ENCODE measurements at places on chromosomes 3 and 15.

DNA sequence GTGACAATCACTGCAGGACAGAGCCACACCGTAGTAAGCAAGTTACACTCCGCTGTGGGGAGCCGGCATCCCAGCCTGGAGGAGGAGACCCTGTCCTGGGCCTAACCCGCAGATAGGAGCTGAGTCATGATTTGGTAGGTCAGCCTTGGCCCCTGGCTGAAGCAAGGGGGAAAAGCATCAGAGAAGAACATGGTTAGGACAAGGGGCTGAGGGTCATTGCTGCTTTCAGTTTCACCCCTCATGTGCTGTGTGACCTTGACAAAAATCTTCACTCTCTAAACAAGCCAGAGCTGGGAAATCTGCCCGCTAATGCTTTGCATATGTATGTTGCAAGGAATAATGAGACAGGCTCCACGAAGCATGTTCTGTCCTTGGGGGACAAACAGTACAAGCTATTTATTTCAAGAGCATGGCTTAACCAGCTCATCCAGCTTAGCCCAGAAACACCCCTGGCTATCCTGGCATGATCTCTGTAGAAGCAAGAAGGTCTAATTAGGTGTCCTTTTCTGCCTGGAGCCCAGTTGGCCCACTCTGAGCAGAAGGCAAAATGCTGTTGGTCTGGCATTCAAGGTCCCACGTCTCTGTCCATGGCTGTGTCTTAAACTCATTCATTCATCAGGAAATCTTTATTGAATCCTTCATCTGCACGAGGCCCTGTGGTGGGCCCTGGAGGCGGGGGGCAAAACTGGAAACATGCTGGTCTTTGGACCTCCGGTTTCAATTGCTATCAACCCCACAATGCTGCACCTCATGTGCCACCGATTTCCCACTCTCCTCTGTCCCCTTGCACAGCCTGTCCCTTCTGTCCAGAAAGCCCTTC, 221.3 kb upstream of the LYSMD4 start:
- no peak for DNase-seq

- no peak for DNase-seq
Measured at GRCh38 chr3:196341137-196341536, 2.9 kb upstream of the TM4SF19 start.

DNA sequence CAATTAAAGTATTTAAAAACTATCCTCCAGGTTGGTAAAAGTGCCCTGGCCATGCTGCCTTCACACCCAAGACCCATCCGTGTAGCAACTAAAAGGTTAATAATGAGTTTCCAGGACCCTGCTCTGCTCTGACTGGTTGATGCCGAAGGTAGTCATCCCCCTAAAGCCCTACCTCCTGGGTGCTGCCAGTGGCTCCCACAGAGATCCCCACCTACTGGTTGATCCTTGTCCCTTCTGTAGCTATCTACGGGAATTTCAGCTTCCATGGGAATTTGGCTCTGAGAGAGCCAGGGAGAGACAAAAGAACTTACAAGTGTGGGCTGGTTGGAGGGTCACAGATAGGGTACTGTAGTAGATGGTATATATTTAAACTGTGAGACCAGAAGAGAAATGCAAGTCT, 110.6 kb upstream of the NANOGP8 start:
- DNase-seq: no peak

GRCh38 chr3:18630295-18630694, 205.2 kb upstream of the SATB1 start:
- DNase-seq: no peak

DNA sequence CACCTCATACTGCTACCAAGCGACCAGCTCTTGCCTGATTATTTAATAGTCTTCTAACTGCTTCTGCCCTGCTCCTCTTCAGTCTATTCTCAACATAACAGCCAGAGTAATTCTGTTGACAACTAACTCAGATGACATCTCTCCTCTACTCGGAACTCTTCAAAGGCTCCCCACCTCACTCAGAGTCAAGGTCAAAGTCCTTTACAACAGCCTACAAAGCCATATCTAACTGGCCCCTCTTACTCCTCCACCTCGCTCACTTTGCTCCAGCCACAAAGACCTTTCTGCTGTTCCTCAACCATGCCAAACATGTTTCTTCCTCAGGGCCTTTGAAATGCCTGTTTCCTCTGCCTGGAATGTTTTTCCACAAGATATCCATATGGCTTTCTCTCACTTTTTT, 43.6 kb downstream of the PIK3R4 start:
- no peak for DNase-seq

GRCh38 chr3:73461547-73461946, 163.2 kb downstream of the PDZRN3 start:
- no peak for DNase-seq

DNA sequence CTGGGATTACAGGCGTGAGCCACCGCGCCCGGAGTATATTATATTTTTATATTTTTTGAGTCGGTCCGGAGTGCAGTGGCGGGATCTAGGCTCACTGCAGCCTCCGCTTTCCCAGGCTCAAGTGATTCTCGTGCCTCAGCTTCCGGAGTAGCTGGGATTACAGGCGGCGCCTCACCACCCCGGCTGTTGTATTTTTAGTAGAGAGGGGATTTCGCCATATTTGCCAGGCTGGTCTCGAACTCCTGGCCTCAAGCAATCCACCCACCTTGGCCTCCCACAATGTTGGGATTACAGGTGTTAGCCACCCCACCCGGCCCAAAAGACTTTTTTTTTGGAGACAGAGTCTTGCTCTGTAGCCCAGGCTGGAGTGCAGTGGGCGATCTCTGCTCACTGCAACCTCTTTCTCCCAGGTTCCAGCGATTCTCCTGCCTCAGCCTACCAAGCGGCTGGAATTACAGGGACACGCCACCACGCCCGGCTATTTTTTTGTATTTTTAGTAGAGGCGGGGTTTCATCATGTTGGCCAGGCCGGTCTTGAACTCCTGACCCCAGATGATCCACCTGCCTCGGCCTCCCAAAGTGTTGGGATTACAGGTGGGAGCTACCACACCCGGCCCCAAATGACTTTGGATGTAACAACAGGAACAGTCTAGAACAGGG, 1.0 kb downstream of the ZNF589 start:
- DNase-seq: no peak

- DNase-seq: no peak
Measured at GRCh38 chr3:186974824-186975313, 44.5 kb downstream of the ST6GAL1 start.

DNA sequence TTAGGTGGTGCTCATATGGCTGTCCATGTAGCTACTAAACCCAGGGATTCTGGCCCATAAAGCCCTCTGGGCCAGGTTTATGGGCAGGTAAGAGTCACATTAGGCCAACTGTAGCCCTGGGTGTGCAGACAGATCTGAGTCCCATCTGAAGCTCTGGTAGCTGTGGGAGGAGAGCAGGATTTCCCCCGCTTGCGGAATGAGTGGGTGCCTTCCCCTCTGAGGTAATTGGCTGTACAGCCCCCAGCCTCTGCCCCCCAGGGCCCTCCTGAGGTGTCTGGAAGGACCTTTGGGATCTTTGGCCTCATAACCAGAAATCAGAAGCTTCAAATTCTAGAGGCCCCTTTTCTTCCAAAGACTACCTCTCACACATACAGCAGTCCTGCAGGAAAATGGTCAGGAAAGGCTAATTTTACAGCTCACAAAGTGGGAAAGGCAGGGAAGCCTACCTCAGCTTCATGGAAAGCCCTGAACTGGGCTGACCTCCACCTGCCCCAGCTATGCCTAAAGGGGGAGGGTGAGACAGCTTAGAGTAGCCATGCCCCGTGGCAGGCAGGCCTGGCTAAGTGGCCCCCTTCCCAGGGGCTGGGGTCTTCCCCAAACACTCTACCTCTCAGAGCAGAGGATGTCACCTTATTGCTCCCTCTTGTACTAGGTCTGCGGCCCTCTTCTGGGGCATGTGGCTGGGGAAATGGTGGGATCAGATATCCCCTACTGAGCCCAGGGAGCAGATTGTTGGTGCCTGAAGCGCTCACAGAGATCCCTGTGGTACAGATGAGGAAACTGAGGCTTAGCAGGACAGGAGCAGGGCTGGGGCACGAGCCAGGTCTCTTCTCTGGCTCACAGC, 16.8 kb downstream of the HEMK1 start:
- no peak for DNase-seq

- DNase-seq: no peak
Measured at GRCh38 chr3:20668411-20668810, 482.4 kb upstream of the SGO1 start.

GRCh38 chr15:78985859-78986475, 41.1 kb upstream of the CTSH start:
- no peak for DNase-seq

- no peak for DNase-seq
Measured at GRCh38 chr15:73683777-73684580, at the start of gene CD276. TSS of gene CD276 (plus strand) at chr15:73684383. CDS start at chr15:73699640, 15,257 bp downstream.

DNA sequence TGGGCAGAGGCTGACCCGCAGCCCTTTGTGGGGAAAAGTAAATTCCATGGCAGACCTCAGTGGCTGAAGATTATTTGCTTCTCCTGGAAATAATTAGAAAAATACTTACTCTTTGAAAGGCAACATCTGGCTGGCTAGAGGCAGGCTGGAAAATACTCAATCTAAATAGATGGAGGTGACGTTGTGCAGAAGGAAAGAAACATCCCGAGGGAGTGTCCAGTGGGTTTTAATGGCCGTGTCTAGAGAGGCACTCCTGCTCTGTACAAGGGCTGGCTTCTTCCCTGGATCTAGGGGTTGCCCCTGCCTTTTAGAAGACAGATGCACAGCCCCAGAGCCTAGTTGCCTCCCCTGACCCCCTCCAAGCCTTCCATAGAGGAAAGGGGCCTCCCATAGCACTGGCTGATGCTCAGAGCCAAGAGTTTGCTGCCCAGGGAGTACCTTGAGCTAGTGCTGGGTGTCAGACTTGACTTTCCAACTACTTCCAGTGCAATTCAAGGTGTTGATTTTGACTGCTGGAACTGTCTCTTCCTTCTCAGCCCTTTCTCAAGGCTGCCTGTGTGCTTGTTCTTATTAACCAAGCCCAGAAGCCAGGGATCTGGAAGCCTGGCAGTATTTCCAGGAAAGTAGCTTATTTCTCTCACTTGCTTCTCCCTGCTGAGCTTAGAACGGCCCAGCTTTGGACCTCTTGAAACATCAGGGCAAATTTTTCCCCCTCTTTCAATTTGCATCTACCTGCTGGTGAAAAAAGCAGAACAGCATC, 27.4 kb downstream of the CGNL1 start:
- DNase-seq: no peak

- DNase-seq: no peak
Measured at GRCh38 chr3:14353502-14353901, 48.9 kb upstream of the SLC6A6 start.

DNA sequence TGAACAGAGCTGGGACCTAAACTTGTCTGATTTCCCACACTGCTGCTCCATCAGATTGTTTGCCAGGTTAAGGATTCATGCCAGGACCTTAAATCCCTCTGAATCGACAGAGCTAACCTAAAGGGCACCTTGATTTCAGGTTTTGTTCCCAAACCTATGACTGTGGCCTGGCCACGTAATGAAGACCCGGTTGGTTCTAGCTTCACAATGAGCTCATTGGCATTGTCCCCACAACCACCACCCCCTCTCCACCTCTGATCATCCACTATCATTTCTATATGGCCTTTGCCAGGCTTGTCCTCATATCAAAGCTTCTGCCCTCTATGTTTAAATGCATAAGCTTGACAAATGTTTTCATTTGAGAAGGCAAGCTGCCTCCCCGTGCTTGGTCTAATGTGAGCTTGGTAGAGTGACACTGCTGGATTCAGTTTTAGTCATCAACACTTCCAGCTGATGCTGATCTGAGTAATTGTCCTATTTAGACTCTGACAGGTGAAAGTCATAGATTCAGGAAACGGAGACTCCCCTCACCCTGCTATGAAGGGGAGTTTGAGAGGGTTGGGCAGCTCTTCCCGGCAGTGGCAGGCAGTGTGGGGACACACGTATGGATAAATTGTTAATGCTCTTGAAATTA, 407.1 kb upstream of the CFAP20DC start:
- no peak for DNase-seq

GRCh38 chr15:98980899-98981228, 26.7 kb downstream of the PGPEP1L start:
- DNase-seq: no peak

GRCh38 chr15:66566963-66567531, 1.2 kb upstream of the LCTL start:
- DNase-seq: peak; percentile 71

DNA sequence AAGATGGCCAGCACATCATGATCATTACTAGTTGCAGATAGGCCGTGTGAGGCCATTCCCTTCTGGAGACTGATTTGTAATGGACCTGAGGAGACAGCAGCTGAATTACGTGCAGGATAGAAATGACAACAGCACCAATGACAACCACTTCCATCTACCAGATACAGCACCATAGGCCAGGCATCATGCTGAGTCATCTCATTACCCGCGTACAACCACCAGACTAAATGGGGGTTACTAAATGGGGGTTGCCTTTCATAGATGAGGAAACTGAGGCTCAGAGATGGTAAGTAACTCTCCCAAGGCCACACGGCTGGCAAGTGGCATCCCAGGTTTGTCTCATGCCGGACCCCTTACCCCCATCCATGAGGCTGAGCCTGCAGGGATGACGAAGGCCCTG, 32.8 kb upstream of the FAM107A start:
- no peak for DNase-seq

GRCh38 chr3:146611096-146611495, 6.0 kb upstream of the PLSCR5 start:
- DNase-seq: no peak

DNA sequence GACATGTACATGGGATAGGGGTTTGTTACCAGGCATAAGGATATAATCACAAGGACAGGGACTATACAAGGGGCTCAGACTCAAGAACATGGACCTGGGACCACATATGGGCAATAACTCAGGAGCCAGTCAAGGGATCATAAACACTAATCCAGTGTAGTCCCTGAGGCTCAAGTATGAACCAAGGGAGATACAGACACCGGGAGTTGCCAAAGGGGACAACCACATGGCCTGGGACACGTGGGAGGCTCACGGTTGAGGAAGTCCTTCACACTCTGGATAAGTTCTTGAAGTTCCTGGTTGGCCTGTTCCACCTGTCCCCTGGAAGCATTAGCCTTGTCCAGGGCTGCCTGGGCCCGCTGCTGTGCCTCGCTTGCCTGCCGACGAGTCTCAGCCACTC, 1.8 kb upstream of the USP19 start:
- no peak for DNase-seq

DNA sequence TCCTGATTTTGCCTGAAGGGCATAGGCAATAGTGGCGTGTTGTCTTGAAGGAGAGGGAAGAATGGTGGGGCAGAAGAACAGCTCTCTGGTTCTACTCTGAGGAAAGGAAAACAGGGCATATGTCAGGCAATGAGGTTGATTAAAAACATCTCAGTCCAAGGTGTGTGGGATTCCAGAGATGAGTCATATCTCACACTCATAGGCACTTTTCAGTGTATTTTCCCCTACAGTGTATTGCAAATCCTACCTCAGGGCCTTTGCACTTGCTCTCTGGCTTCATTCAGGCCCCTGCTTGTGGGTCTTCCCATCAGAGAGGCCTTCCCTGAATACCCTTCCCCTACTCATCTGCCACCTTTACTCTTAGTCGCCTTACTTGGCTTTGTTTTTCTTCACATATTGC, 107.8 kb downstream of the SLCO3A1 start:
- no peak for DNase-seq

DNA sequence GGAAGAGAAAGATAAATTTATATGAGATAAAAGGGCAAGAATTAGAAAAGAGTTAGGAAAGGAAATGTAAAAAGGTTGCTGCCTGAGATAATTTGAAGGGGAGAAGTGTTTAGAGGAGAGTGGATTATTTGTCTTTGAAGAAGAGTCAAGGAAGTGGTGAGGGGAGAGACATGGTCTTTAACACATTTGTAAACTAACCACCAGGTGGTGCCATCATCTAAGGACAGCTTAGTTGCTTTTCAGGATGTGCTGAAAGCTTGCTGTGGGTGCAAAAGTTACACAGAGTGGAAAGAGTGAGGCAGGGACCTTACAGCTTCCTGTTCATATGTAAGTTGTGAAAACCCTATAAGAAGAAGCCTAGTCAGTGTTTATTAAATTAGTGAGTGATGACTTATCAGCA, 114.1 kb upstream of the DNAJC19 start:
- no peak for DNase-seq
